Activated naive CD8-positive, alpha-beta T cell treated with anti-CD3 and anti-CD28 coated beads, Interleukin-2, amount 50 U/mL, for 24 hours (primary cell): ENCODE measurements at places on chromosomes 2 and 18.

GRCh38 chr2:134773335-134773734 is 54.5 kb upstream of the TMEM163 start:
- H3K4me1 ChIP-seq: peaks cover 13% of the 10 kb centered on the region
- DNase-seq: no peak
- H3K4me3 ChIP-seq: no peak overlapping the region
- no peaks in the 10 kb centered on the region for H3K36me3 ChIP-seq

DNA sequence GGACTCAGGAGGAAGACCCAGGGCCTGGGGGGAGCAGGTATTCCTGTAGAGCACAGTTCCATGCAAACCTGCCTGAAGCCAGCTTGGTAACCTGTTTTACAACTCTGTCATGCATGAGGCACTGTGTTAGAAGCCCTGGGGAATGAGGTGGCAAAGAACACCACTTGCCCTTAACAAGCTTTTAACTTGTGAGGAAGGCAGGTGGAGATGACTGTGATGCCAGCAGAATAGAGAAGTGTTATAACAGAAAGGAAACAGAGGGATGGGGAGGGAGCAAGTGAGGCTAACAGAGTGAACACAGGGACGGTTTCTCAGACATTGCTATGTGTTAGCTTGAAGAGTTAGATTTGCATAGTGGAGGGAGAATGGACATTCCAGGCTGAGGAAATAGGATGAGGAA is 11.5 kb upstream of the IL1A start:
- H3K27me3 ChIP-seq: no peaks in the 10 kb centered on the region
- H3K4me3 ChIP-seq: no peak overlapping the region
- peaks cover 33% of the 10 kb centered on the region for H3K4me1 ChIP-seq

DNA sequence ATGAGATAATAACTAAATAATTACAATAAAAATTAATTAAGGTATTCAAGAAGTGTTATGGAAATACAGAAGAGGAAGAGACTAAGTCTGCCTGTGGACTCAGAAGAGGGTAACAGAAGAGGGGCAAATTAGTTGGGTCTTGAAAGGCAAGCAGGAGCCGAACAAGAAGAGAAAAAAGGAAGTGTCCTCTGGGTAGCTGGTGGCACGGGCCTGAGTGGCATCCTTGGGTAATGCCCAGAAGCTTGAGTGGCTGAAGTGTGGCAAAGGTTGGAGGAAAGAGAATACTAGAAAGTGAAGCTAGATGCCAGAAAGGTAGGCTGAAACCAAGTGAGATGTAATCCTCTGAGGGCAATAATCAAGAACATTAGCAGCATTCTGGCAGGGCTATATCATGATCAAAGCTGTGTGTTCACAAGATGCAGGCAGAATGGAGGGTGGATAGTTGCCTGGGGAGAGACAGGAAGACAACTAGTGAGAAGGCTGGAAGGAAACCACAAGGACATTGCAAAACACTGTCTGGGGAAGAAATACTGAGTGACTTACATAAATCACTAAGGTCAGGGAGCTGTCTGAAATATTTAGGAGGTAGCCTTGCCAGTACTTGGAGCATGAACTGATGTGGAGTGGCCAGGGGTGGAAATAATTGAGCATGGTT is 16.2 kb downstream of the DOCK10 start:
- peak overlapping the region; percentile 1 for H3K4me3 ChIP-seq
- DNase-seq: no peak
- peak overlapping the region; percentile 62 for H3K27ac ChIP-seq
- H3K36me3 ChIP-seq: peaks cover 20% of the 10 kb centered on the region
- no peaks in the 10 kb centered on the region for H3K27me3 ChIP-seq
- peaks cover 83% of the 10 kb centered on the region for H3K4me1 ChIP-seq

DNA sequence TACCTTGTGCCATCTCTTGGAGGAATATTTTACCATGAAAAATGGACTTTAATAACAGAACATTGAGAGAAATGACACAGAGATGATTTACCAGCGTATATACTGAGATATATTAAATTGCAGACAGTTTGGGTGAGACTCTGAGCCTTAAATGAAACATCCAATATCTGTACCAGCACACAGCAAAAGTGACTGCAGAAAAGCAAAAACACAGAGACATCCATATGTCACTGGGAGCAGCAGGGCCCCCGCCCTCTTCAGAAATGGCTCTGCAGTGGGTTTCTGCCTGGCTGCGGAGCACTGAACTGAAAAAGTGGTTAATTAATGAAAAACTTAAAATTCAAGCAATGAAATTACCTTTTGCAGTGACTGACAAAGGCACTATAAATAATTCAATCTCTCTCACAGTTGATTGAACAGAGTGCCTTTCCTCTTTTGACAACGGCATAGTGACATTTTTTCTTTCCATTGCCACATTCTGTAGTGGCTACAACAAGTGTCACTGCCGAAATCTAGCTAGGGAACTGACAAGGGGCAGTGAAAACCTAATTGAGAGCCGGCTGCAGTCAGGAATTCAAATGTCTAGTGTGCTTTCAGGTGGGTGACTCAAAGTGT is 353.4 kb downstream of the ALK start:
- no peak overlapping the region for H3K4me3 ChIP-seq
- H3K36me3 ChIP-seq: no peaks in the 10 kb centered on the region
- H3K27ac ChIP-seq: no peak overlapping the region
- H3K27me3 ChIP-seq: peaks cover 6% of the 10 kb centered on the region
- DNase-seq: no peak

- peak overlapping the region; percentile 5 for H3K4me3 ChIP-seq
- H3K27me3 ChIP-seq: no peaks in the 10 kb centered on the region
- no peak for DNase-seq
- peaks cover 69% of the 10 kb centered on the region for H3K4me1 ChIP-seq
- peaks cover 60% of the 10 kb centered on the region for H3K36me3 ChIP-seq
These were observed 4.5 kb downstream of the CEBPZ start for GRCh38 chr2:37226863-37227262.

DNA sequence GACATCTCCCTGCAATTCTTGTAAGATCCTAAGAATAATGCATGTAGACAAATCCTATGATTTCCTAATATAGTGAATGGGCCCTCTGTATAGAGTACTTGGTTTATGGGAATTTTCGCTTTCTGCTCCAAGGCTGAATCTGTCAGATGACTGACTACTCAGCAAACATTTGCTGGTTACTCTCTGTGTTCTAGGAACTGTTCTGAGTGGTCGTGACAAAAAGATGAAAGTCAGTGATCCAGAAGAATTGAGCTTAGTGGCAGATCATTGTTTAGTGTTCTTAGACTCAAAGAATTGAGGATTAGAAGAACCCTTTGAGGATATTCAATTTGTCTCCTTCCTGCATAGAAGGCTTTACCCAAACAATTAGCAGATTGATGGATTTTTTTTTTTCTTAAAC is 10.0 kb downstream of the XRCC5 start:
- peaks cover 89% of the 10 kb centered on the region for H3K4me1 ChIP-seq
- DNase-seq: no peak
- peak overlapping the region; percentile 94 for H3K27ac ChIP-seq
- peaks cover 89% of the 10 kb centered on the region for H3K36me3 ChIP-seq
